Cortex of kidney (tissue), 1 donor: ENCODE measurements at places on chromosomes 5 and 9.

GRCh38 chr5:88519066-88519465 is 250.4 kb upstream of the TMEM161B start:
- DNase-seq = no peak

DNA sequence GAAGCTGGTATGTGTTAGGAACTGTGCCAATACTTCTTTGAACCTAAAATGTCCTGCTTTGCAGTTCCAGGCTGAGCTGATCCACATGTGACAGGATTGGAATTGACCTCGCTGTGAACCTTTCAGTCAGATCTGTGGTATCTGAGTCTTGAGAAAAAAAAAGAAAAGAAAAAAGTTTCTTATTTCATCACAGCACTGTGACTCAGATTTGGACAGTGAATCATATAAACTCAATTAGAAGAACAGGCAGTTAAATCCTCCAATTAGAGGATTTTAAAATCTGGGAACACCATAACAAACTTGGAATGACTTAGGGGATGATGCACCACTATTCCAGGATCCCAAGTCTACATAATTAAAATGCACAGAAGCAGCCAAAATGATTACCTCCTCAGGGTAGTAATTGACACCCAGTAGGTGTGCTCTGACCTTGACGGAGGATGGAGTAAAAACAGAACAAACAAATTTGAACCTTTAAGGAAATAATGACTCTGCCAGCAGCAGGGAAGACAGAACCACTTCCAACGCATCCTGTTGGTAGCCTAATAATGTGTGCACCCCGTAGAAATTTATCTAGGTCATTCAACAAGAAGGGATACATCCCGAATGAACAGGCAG is 57.8 kb upstream of the RAI14 start:
- DNase-seq = no peak

- no peak for DNase-seq
Observed at GRCh38 chr9:94906713-94907112, 180.2 kb downstream of the AOPEP start.

DNA sequence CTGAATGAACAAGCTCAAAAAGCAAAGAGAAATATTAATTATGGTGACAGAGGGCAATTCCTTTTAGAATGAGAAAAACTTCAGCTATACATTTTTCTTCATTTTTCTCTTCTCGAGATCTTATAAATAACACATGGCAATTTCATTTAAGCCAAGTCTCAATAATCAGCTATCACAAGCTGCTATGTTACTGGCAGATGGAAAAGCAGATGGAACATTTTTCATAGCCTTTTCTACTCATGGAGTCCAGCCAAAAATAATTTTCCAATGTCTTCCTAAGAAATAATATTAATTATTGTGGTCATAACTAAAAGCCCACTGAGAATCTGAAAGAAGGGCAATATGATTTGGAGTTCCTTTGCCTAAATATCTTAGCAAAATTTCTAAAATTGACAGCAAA is 35.6 kb downstream of the SKIC3 start:
- no peak for DNase-seq

- no peak for DNase-seq
Observed at GRCh38 chr5:14134083-14134482, 9.1 kb upstream of the TRIO start.

DNA sequence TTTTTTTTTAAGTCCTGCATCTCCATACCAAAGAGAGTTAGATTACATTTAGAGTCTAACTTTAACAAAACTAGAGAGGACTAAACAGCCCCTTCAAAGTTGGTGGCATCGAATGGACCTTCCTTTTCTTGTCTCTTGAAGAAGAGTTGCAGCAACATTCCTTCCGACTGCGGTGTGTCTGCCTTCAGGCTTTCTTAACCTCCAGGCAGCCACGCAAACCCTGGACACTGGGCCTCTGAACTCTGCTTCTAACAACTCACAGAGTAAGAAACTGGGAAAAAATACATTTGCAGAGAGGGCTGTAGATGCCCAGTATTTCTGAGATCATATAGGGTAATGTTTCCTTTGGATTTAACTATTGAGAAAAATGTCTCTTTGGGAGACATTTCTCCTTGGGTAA is 120.5 kb upstream of the MAST4 start:
- no peak for DNase-seq
